ENCODE measurements at places on chromosomes 1 and 21.

DNA sequence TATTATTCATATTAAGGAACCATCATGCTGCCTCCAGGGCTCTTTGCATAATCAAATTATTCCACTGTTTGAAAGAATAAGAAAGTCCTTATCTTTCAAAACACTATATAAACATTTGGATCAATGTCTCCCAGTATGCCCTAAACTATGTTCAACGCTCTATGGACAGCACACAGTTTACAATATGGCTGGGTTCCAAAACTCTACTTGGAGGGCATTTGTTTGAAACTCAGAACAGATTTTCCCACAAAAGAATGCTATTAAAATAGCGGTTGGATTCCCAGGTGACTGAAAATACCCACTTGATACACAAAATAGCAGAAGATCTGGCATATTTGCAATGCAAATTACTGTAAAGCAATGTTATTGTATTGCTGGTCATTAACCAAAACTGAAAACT lies 3.2 kb downstream of the HAO2 start:
- no peak for DNase-seq

- DNase-seq = no peak
Measured at GRCh38 chr21:31103571-31104265, 65.4 kb upstream of the KRTAP19-8 start.

GRCh38 chr1:167473761-167474160 lies 44.6 kb downstream of the CD247 start:
- DNase-seq = no peak

- DNase-seq = no peak
Measured at GRCh38 chr1:111481387-111482221, 7.8 kb downstream of the C1orf162 start.

- DNase-seq = no peak
Measured at GRCh38 chr1:109904105-109904817, 6.4 kb upstream of the CSF1 start.

DNA sequence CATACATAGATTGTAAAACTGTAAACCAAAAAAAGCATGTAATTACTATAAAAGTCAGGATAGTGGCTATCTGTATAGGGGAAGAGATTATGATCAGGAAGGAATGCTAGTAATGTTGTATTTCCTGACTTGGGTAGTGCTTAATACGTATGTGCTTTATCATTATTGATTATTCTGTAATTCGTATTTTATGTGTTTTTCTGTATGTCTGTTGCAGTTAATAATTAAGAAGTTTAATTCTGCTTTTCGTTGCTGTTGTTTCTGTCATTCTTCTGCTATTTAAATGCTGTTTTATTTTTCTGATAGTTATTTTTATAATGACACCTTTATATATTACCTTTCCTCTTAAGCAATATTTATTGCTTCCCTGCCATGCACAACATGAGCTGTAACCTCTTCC lies 29.3 kb upstream of the TRIM33 start:
- DNase-seq = no peak

DNA sequence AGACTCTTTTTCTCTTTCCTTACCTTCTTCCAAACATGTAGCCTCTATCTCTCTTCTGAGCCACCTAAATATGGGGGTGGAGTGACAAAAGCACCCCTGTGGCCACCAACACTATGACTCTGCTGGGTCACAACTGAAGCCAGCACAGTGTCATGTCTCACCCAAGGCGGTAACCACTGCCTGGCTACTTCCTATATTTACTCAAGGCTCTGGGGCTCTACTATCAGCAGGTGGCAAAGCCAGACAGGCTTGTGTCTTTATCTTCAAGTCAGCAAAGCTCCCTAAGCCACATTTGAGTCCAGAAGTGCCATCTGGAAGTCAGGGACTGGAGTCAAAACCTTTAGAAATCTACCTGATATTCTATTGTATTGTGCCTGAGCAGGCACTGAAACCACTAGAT lies 1515.2 kb downstream of the PLA2G4A start:
- DNase-seq = no peak

DNA sequence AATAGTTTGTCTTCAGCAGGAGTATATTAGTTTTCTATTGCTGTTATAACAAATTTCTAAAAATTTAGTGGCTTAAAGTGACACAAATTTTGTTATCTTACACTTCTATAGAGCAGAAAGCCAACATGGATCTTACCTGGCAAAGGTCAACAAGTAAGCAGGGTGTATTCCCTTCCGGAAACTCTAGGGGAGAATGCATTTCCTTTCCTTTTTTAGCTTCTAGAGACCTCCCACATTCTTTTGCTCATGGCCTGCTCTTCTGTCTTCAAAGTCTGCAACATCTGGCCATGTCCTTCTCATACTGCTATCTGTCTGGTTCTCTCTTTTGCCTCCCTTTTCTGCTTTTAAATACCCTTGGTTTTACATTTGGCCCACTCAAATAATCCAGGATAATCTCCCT lies 242.6 kb downstream of the ZNF648 start:
- DNase-seq = no peak

DNA sequence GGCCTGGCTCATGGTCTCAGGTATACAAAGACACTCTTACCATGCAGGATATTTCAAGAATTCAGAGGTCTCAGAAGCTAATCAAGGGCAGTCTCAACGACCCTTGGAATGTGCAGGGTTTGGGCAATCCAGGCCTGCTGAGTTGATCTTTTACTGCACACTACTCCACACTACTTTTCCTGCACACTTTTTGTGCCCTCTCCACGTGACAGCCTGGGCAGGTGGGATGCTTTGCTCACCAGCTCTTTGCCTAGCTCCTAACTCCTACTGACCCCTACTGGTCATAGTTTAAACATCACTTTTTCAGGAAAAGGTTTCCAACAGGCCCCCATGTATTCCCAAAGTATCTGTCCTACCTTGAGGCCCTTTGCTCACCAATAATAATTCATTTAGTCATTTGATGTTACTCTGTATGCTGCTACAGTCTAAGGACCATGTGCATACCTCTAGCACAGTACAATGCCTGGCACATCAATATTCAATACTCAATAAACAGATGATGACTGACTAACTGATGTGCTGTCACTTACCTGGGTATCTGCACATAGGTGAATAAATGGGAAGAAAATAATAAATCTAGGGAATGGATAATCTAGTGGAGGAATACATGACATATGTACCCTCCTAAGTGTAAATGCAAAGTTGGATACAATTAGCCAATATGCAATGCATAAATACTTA lies 9.6 kb downstream of the DUSP23 start:
- DNase-seq = no peak

- DNase-seq = no peak
Measured at GRCh38 chr1:109392788-109393616, 4.7 kb downstream of the SORT1 start.

GRCh38 chr21:46131588-46131837 lies 23.9 kb downstream of the FTCD start:
- DNase-seq = no peak

GRCh38 chr1:147201276-147201675 lies 23.9 kb downstream of the FMO5 start:
- DNase-seq = no peak

GRCh38 chr1:60842304-60842703 lies 240.1 kb upstream of the NFIA start:
- DNase-seq = no peak

GRCh38 chr1:11697188-11697892 lies 5.8 kb downstream of the DRAXIN start:
- no peak for DNase-seq

- no peak for DNase-seq
Measured at GRCh38 chr1:84430546-84430945, 32.3 kb downstream of the DNASE2B start.

- no peak for DNase-seq
Measured at GRCh38 chr1:22262583-22262982, 119.7 kb upstream of the WNT4 start.

DNA sequence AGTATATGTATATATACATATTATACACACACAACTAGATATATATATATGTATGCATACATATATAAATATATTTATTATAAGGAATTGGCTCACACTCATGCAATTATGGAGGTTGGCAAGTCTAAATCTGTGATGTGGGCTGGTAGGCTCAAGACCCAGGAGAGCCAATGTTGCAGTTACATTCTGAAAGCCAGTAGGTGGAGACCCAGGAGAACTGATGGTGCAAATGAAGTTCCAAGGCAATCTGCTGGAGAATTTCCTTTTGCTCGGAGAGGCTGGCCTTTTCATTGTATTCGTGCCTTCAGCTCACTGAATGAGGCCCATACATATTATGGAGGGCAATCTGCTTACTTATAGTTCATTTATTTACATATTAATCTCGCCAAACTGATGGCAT lies 9.4 kb downstream of the IVL start:
- no peak for DNase-seq

DNA sequence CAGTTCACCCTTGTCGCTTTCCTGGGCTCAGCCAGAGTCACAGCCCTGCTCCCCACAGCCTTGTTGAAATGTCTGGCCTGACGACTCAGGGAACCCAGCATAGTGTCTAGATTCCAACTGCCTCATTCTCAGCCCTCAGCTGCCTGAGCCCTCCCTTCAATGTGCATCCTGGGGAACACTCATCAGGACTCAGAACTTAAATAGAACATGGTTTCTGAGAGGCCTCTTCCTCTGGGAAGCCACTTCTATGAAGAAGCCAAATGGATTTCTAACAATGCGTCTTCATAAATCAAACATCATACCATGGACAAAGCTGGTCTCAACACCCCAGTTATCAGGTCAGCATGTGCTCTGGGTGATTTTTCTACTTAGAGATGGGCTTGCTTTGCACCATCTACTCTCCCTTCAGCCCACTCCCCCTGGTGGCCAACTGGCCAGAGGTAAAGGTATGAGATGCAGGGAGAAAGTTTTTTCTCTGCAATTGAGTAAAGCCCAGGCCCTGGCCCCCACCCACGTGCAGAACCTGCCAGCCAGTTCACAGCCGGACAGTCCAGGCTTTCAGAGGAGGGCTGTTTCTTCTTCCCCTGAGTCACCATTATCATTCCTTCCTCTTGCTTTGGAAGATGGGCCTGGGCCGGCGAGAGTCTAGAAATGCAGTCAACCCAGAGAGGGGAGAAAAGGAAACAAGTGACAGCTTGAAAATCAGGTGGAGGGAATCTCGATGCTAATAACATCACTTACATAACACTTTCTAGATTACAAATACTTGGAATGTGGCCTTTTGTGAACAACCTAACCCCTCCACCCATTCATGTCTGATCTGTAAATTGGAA lies 32.1 kb downstream of the CD244 start:
- peak; percentile 60 for DNase-seq

- DNase-seq = no peak
Measured at GRCh38 chr21:15825700-15826099, 95.9 kb downstream of the USP25 start.

GRCh38 chr1:30609999-30610345 lies 113.4 kb downstream of the MATN1 start:
- no peak for DNase-seq

GRCh38 chr1:202590975-202591411 lies 119.3 kb downstream of the SYT2 start:
- DNase-seq = no peak

DNA sequence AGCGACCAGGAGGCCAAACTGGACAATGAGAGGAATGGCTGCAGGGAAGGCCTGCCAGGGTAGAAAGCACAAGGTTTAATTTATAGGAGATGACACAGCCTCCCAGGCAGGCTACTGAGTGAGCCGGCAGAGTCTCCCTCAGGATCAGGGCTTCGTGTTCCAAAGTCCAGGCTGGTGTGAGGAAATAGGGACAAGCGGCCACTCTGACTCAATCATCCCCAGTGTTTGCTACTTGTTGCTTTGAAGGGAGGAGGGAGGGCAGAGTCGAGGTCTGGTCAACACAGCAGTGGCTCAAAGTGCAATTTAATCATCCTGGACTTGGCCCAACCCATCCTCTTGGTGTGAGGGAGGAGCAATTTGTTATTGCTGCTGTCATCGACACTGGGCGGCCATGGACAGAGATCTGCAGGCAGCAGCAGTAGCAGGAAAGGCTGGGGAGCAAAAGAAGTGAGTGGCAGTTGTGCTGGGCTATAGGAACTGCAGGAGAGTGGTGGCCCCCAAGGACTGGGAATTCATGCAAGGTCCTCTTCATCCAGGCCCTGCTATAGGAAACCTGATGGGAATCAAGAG lies 27.5 kb downstream of the TBX15 start:
- DNase-seq = no peak

DNA sequence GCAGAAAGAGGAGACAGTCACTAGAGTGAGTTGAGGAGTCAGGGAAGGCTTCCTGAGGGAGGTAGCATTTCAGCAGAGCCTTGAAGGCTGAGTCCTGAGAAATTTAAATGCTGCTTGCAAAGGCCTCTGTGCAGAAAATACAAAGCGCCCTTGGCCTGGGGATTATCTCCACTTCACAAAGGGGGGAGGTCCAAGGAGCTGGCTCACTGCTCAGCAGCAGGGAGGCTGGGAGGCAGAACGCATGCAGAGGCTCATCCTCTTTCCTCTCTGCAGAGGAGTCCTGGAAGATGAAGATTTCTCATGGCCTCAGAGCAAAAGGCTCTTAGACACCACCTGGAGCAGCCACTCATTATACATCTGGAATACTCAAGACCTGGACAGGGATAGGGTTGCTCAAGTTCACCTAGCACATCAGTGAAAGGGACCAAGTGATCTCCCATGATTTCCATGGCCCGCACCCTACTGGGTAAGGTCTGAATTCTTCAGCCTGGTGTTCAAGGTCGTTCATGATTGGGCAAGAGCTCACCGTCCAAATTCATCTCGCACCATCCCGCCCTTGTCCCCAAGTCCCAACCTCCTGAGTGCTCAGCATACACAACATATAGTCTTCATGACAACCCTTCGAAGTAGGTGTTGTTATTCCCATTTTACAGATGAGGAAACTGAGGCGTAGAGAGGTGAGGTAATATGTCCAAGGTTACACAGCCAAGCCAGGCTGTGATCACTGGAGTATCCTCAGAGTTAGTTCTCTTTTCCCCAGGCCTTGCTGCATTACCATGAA lies 9.0 kb downstream of the SLC1A7 start:
- DNase-seq = no peak

- DNase-seq = no peak
Measured at GRCh38 chr1:238861342-238862066, 524.9 kb upstream of the CHRM3 start.

- no peak for DNase-seq
Measured at GRCh38 chr21:36200081-36200561, 43.5 kb downstream of the DOP1B start.

DNA sequence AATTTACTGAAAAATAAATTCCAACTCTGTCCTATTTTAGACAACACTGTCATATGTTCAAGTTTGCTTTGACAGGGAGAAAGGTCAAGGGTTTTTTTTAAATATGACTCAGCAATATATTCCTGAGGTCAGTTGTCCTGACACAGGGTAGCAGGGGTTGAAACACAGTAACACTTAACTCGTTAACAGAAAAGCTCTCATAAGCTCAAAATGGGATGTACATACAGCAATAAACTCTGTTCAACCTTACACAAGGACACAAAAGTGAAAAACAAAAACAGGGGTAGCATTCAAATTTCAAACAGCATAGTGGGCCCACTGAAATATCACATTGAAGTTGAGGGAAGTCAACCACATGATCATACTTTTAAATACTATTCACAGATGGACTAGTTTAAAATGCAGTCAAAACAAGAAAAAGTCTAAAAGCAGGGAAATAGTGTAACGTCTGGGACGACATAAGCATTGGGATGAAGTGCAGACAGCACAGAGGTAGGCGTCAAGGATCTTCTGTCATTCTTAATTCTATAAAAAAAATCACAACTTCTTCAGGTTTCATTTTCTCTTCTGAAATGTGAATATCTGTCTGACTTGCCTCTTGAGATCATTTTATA lies 89.9 kb downstream of the SLC44A5 start:
- DNase-seq = no peak

Data from stimulated activated CD8-positive, alpha-beta memory T cell treated with anti-CD3 and anti-CD28 coated beads, Interleukin-4, amount 100 ng/mL, for 4 hours (primary cell).